Germinal center (tissue), 1 donor: ENCODE measurements at places on chromosomes 2 and 18.

DNA sequence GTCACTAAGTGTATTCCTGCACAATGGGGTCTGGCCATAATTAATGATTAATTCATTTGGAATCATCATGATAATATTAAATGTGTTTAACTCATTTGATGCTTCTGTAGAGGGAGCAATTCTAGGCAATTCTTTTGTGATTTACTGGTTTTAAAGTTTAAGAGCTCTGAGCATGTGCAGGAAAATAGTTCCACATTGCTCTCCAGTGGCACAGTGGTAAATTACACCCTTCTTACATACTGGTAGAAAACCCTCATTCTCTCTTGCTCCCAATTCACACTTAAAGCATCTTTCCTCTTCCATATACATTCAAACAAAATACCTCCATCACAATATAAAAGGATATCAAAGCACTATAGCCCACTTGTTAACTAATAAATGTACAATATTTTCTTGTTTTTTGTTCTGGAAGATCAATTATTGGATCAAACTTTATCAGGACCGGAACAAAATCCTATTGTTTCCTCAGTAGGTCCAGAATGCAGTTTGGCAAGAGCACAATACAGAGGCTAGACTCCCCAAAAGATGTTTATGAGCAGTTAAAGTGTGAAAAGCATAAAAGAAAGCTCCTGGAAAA is 844.3 kb downstream of the MBD2 start:
- DNase-seq: no peak

DNA sequence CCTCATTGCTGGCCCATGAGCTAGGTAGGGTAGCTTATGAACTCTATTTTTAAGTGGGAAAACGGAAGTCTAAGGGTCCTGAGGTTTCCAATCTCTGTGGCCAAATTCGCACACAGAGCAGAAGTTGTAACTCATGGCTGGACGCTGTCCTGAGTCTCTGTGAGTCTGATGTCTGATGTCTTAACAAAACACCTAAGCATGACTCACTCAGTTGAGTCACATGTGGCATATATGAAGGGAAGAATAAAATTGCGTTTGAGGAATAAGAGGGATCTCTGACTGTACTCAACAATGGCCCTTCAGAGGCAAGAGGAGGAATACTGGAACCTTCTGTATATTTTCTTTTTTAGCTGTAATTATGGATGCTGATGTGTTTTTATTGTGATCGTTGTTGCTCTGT is 569.7 kb downstream of the RIT2 start:
- DNase-seq: no peak

- DNase-seq: no peak
These were observed 237.1 kb upstream of the POU3F3 start for GRCh38 chr2:104616856-104617255.

GRCh38 chr2:26615860-26616705 is 25.1 kb downstream of the CIB4 start:
- no peak for DNase-seq

GRCh38 chr18:36527740-36528455 is 230.4 kb downstream of the FHOD3 start:
- no peak for DNase-seq

- DNase-seq: no peak
These were observed 82.3 kb downstream of the POLR1A start for GRCh38 chr2:86023366-86023712.

DNA sequence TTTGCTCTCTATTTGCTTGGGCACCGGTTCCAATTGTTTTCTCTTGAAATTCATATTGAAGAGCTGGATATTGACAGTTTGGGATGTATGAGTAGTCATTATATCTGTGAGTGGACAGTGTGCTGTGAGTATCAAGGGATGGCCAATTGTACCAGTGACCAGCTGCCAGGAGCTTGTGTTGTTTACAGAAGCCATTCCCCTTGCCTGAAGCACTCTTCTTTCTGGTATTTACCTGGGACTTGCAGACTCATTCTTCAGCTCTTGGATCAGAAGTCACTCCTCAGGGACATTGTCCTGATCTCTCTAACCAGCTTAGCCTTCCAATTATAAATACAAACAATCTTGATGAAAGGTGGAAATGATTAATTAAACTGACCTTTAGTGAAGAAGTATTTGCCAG is 438.3 kb upstream of the LRATD1 start:
- no peak for DNase-seq

DNA sequence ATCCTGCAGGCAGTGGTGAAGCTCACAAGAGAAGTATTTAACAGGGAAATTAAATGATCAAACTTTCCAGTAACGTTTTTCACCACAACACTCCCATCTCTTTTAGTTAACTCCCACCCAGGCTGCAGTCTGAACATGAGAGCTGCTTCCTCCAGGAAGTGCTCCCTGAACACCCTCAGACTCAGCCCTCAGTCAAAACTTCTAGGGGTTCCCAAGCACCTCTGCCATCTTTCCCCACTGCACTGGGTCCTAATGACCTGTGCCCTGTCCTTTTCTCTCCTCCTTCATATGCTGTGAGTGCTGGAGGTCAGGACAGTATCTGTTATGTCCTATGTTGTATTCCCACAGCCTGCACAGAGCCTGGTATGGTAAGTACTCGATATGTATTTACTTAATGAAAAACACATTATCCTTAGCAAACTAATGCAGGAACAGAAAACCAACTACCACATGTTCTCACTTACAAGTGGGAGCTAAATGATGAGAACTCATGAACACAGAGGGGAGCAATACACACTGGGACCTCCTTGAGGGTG is 49.2 kb upstream of the ASPRV1 start:
- DNase-seq: no peak

- no peak for DNase-seq
These were observed 129.7 kb upstream of the TTC39C start for GRCh38 chr18:23884681-23885375.

GRCh38 chr18:49021433-49022129 is 70.8 kb upstream of the SMAD7 start:
- peak; percentile 62 for DNase-seq

DNA sequence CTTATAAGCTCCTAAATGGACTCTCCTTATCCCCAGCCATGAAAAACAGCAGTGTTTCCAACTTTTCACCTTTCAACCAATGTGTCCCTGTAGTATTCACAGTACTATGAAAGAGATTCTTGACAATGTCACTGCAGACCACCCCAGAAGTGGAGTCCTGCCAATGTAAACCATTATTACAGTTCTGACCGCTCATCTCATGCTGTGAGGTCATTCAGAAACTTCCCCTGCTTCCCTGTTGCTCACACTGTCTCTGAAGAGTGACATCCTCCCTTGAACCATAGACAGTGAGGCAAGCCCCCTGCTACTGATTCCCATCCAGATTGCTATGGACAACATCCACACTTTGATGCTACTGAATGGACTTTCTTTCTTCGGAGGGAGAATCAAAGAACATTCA is 1523.7 kb upstream of the ACVR2A start:
- DNase-seq: no peak

DNA sequence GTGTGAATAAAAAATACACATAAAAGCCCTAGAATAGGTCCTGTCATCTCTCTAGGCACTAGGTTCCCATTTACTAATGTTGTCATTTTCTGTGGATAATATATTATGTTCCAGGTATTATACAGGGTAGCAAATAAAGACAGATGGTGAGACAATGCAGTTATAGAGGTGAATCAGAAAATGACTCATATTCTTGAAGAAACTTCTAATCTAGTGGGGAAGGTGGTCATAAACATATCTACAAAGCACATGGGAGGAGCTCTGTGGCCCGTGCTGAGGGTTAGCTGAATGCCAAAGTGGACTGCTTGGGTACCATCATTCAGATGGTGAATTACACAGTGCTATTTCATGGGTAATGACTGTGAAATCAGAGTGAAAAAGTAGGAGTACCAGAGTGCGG is 700.9 kb downstream of the ERBB4 start:
- no peak for DNase-seq

- DNase-seq: no peak
These were observed 2.1 kb downstream of the ASB1 start for GRCh38 chr2:238428866-238429265.

- no peak for DNase-seq
These were observed 1.5 kb upstream of the AAK1 start for GRCh38 chr2:69645031-69645431.

- no peak for DNase-seq
These were observed 255.6 kb upstream of the OSR1 start for GRCh38 chr2:19614066-19614465.

- no peak for DNase-seq
These were observed 19.8 kb downstream of the FER1L5 start for GRCh38 chr2:96662360-96662759.

GRCh38 chr2:10707831-10708230 is 13.6 kb upstream of the ATP6V1C2 start:
- DNase-seq: no peak

DNA sequence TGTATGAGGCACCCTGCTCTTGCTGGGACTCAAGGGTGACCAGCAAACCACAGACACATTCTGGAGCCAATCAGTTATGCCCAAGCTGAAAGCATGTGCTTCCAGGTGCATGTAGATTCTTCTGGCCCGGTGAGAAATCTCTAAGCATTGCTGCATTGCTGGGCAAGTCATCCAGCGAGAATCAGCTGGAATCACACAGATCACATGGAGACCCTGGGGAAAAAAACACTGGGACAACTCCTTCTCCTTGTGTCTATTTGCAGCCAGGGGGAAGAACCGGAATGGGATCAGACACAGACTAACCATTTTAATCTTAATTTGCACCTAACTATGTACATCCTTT is 119.7 kb upstream of the KLF7 start:
- no peak for DNase-seq

- no peak for DNase-seq
These were observed 14.1 kb upstream of the MSH2 start for GRCh38 chr2:47388888-47389287.

GRCh38 chr2:226792155-226792881 is 7.3 kb downstream of the IRS1 start:
- no peak for DNase-seq

GRCh38 chr2:174778085-174778981 is 14.1 kb upstream of the CHRNA1 start:
- no peak for DNase-seq

- DNase-seq: no peak
These were observed 197.2 kb downstream of the CYP26B1 start for GRCh38 chr2:71950256-71951082.

DNA sequence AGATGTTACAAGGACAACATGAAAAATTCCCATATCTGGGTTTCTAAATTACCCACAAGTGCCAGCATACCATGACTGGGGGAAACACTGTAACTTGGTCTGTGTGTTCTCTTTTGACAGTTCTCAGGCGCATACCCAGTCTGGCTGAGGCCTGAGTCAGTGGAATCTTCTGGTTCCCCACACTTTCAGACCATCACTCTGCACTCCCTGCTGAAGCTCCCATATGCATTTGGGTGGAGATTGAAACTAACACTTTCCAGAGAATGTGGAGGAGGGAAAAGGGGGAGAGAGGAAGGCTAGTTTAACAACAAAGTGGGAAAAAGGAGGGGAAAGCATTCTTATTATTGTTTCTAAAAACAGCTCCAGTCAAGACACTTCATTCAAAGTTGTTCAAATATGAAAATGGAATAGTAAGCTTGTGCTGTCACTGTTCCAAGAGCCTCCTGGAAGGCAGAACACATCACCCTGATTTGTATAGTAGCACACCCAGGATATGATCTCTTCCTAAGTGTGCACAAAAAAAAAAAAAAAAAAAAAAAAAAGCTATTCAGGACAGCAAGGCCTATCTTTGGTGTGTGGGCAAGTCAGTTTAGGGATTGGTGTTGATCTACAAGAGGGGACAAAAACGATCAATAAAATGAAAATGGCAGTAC is 48.1 kb upstream of the CTIF start:
- no peak for DNase-seq

DNA sequence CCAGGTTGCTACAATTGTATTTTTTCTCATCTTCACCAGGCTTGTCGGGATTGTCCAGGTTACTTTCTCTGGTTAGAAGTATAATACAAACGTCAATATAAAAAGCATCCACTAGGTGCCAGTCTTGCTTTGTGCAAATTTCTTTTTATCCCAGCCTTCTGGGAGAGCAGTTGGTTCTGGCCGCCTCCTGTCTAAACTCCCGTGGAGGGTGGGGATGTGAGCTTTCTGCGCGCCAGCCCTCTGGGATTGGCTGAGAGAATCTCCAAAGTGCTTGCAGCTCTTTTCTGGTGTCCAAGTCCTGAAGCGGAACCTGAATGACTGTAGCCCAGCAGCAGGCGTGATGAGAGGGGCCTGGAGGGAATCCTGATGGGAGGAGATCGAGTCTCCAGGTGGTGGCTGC is 22.4 kb upstream of the TOGARAM2 start:
- peak; percentile 60 for DNase-seq

DNA sequence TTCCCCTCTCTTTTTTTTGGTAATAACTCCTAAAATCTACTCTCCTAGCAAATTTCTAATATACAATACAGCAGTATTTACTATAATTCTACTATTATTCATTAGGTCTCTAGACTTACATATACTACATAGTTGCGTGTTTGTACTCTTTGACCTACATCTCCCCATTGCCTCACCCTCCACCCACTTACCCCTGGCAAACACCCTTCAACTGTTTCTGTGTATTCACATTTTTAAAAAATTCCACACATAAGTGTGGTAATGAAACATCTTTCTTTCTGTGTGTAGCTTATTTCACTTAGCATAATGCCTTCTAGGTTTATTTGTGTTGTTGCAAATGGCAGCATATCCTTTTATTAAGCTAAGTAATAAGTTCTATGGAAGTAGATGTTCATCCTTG is 336.0 kb downstream of the CCDC85A start:
- no peak for DNase-seq

GRCh38 chr2:132662732-132663131 is 7.3 kb downstream of the LYPD1 start:
- DNase-seq: no peak

- DNase-seq: no peak
These were observed 49.6 kb downstream of the MARCO start for GRCh38 chr2:118991554-118991953.

GRCh38 chr18:30342675-30343074 is 699.9 kb downstream of the DSC3 start:
- DNase-seq: no peak

GRCh38 chr2:196201229-196202009 is 30.0 kb upstream of the STK17B start:
- DNase-seq: no peak

GRCh38 chr2:120650022-120650644 is 85.5 kb upstream of the GLI2 start:
- no peak for DNase-seq

- no peak for DNase-seq
These were observed 148.7 kb downstream of the OSR1 start for GRCh38 chr2:19209575-19210341.

- DNase-seq: no peak
These were observed 6.0 kb downstream of the ZNF516 start for GRCh38 chr18:76489081-76489480.

DNA sequence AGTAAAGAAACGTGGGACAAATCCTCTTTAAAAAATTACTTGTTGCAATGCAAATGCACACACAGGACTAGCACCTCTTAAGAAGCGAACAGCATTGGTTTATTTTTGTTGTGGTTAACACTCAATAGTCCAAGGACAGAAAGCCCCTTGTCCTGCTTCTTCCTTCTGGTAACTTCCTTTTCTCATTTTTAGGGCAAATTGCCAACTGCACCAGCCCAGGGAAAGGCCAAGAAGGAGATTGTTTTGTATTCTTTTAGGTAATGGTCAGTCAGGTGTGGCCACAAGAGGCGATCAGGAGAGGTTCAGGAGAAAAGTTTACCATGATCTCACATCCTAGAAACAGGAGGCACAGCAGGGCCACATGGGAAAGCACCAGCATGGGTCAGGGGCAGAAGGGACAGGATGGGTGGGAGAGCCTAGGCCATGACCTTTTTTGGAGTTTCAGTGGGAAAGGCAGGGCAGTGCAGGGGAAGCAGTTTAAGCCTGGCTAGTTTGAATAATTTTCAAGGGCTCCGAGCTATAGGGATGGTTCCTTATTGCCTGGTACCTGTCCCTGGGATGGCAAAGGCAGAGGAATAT is 73.0 kb downstream of the CHRNA1 start:
- no peak for DNase-seq
